ENCODE measurements at places on chromosomes 2 and 18.

- DNase-seq = no peak
Measured at GRCh38 chr18:46046688-46047087, 25.4 kb downstream of the PSTPIP2 start.

DNA sequence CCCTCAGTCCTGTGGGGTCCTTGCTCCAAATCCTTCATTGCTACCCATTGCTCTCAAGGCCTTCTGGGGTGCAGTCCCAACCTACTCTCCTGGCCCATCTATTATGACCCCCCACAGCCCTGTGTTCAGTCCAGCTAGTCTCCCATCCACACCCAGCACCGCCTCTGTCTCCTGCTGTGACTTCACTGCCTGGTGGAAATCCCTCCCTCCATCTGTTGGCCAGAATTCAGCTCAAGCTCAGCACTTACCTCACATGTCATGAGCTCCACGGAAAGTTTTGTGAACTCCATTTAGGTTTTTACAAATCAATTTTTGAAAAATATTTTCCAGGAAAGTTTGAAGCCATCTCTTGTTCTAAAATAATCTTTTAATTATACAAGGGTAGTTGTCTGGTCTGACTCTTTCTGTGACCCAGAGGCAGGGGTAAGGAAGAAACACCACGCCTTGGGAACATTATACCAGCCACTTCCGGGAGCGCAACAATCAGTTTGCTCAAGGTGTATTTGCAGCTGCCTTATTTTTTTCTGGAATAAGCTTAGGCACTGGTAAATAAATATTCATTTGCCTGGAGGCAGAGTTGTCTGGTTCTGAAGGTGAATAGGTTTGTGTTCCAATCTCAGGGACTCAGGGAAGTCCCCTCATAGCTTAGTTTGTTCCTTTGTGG lies 110.8 kb downstream of the VIT start:
- DNase-seq = no peak

DNA sequence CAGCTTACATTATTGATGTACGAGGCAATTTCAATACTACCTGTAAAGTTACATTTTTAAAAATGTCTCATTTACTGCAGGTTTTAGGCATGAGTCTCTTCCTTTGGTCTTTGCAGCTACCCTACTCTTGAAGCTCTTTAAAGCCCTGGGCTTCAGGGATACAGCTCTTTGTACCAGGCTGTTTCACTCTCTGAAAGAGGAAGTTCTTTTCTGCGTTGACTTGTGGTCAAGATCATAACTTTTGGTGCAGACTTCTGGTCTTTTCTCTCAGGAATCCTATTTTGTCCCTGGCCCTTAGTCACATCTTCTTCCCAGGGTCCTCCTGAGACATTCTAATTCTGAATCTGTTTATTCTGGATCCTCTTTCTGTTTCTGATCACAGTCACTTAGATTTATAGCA lies 16.6 kb upstream of the HRH4 start:
- DNase-seq = no peak

- no peak for DNase-seq
Measured at GRCh38 chr18:41484069-41484468, 471.0 kb upstream of the PIK3C3 start.

- DNase-seq = no peak
Measured at GRCh38 chr18:6778459-6779247, 49.1 kb downstream of the ARHGAP28 start.

- peak; percentile 55 for DNase-seq
Measured at GRCh38 chr2:153963256-153963655, 91.5 kb downstream of the GALNT13 start.

GRCh38 chr18:45110577-45111501 lies 430.2 kb downstream of the SETBP1 start:
- DNase-seq = no peak

DNA sequence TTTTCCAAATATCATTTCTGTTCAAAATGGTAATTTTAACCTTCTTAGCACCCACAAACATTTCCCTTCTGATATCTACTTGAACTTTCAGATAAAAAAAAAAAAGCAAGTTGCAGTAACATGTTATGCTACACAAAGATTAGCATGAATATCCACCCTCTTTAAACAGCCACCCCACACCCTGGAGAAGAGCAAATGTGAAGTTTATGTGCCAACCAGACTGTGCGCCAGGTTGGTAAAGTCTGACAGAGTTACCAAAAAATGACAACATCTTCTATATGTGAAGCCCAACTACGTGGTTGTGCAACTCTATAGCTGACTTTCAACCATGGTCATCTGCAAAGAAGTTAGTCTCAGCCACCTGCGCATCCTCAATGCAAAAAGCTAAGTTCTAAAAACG lies 62.6 kb downstream of the BCL11A start:
- no peak for DNase-seq

GRCh38 chr2:154452906-154453493 lies 245.5 kb upstream of the KCNJ3 start:
- no peak for DNase-seq

DNA sequence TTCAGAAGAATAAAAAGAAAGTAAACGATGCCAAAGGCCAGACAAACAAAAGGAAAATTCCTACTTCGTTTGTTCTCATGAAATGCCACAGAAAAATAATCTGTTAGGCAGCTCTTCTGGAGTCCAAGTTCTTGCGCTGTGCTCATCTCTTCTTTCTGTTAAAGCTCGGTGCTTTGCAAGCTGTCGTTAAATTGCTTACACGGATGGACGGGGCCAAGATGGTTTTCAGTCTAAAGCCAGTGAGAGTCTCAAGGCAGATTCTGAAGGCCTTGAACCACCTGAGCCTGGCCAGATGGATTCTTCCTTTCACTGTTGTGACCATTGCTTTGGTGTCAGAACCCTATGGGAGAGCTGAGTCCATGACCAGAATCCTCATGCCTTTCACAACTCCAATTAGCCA lies 97.6 kb upstream of the RMDN2 start:
- DNase-seq = no peak

GRCh38 chr2:181861379-181861778 lies 30.2 kb upstream of the ITPRID2 start:
- DNase-seq = no peak

GRCh38 chr2:100039291-100039980 lies 103.0 kb downstream of the AFF3 start:
- no peak for DNase-seq

GRCh38 chr2:119821266-119821665 lies 61.5 kb downstream of the PTPN4 start:
- no peak for DNase-seq

GRCh38 chr2:17476064-17476463 lies 42.2 kb downstream of the RAD51AP2 start:
- no peak for DNase-seq

DNA sequence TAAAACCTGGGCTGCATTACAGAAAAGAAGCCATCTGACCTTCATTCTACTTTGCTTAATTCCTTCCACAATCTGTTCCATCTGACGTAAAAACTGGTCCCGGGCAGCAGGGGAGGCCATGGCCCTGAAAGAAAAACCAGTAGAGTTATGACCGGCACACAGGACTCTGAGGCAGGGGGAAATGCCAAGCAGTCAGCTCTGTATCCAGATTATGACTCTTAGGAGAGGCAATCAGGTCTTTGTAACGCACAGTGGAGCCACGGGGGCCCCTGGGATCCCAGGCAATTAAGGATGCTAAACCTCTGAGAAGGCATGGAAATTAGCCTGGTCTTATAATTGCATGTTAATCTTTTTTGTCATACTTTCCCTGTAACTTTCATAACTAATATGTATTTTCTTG lies 78.4 kb downstream of the CCDC93 start:
- DNase-seq = no peak

DNA sequence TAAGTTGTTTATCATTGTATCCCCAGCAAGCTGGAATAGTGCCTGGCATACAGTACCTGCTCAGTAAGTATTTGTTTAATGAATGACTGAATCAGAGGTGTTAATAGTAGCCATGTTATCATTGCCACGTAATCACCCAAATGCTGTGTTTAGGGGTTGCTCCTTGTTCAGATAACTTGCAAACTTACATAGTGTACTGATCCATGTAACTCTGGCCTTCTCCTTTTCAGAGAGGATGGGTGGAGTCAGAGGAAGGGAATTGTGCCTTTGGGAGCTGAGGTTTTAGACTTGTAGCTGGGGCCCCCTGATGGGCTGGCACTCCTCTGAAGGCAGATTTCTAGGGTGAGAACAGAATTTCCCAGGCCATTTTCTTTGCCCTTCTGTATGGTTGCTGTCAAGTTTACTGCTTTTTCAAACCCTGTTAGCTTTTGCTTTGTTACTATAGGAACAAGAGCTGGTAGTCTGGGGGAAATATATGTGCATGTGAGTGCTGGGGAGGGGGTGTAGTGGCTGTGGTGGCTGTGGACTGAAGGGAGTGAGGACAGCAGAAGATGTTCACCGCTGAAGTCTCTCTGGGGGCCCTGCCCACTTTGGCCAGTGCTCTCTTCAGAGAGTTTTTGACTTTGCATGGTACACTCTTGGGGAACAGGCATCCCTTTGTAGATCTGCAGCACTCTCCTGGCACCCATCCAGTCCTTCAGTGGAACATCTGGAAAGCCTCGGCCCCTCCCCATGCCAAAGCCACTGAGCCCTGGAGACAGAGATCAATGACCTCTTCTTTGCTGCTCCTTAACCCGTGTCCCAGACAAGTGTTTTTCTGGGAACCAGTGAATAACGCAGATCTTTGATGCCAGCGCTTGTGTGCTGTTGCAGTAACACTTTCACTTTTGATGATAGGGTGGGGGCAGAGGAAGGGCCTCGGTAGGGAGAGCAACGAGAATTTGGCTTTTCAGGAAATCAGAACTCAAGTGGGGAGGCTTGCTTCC lies 209.0 kb downstream of the PRKCE start:
- no peak for DNase-seq

Measured in NCI-H226 (cell line).